Dermis microvascular lymphatic vessel endothelial cell (primary cell): ENCODE measurements at places on chromosomes 3 and 15. TPM values are rescaled to one million over a fixed set of nuclear protein-coding genes. Genes with fewer than 3 reads are reported as not detected.

Gene SI
- total RNA-seq: not detected in 2 replicates

Gene PCSK6
- total RNA-seq: 31.8 and 42.7 TPM in 2 replicates

Gene MME
- 1.3 and 2.3 TPM in 2 replicates for total RNA-seq

Gene COPS2
- total RNA-seq: 40.2 and 41.8 TPM in 2 replicates

Gene GP9
- total RNA-seq: not detected in 2 replicates

Gene MUC4
- not detected in 2 replicates for total RNA-seq

Gene EXOSC7
- total RNA-seq: 35.0 and 43.1 TPM in 2 replicates

Gene RASA2
- total RNA-seq: 5.3 and 7.0 TPM in 2 replicates

Gene CHRNA7
- total RNA-seq: 0.38 and 0.64 TPM in 2 replicates

Gene TGM5
- total RNA-seq: not detected in 2 replicates

Gene CIP2A
- total RNA-seq: 17.2 and 24.6 TPM in 2 replicates

Gene TERC
- total RNA-seq: 34.3 and 103 TPM in 2 replicates

Gene ATP6V1A
- total RNA-seq: 123 and 156 TPM in 2 replicates

Gene CELF6
- total RNA-seq: 0.13 TPM in 1 of 2 replicates, not detected in the other

Gene ATXN7
- total RNA-seq: 5.1 and 6.8 TPM in 2 replicates
